ENCODE measurements at places on chromosomes 4 and X. TPM values are rescaled to one million over a fixed set of nuclear protein-coding genes. Genes with fewer than 3 reads are reported as not detected.

DNA sequence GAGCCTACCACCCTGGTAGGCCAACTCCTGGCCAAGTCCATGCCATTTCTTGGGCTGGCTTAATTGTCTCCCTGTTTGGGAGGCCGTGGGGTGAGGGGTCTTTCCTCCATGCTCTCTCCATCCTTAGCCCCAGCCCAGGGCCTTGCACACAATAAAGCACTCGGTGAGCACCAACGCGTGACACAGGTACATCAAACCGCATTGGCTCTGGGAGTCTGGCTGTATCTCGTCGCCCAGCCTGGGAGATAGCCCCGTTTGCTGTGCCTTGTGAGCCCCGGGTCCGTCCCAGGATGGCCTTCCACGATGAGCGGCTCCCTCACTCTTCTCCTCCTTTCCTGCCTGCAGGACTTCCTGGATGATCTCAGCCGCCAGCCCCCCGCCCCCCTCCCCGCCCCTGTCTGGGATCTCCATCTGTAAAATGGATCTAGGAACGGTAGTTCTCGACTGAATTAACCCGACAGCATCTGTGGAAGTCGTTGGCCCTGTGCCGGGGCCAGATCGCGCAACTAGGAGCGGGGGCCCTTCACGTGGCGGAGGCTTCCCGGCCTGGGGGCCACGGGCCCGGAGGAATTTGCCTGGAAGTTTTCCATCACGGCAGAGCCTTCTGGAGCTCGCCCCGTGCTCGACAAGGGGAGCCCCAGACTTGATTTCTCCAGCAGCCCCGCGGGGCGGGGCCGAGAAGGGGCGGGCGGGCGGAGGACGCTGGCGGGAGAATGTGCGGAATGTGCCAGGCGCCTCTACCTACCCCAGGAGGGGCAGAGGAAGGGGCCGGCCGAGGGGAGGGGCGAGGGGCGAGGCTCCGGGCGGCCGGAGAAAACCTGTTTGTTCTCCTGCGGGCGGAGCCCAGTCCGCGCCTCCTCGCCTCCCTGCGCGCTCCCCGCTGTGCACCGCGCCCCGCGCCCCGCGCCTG is at the start of gene ZNF185:
TSS of gene ZNF185 (plus strand) at position 846 of the 910 bp plus-strand sequence. CDS start 16,423 bp downstream, outside the sequence.
- H3K4me3 ChIP-seq, result peak within 1 kb of the TSS; percentile 52
- no peak within 1 kb of the TSS for H3K27ac ChIP-seq
- peaks cover 3% of the 10 kb centered on the region for H3K4me1 ChIP-seq
- peak; percentile 62 for DNase-seq
- peaks cover 25% of the 10 kb centered on the region for H3K27me3 ChIP-seq
- H3K36me3 ChIP-seq, result no peaks in the 10 kb centered on the region

The CFI gene
- total RNA-seq, result 0.24 TPM

The GYG2 gene
- total RNA-seq, result 107 TPM

DNA sequence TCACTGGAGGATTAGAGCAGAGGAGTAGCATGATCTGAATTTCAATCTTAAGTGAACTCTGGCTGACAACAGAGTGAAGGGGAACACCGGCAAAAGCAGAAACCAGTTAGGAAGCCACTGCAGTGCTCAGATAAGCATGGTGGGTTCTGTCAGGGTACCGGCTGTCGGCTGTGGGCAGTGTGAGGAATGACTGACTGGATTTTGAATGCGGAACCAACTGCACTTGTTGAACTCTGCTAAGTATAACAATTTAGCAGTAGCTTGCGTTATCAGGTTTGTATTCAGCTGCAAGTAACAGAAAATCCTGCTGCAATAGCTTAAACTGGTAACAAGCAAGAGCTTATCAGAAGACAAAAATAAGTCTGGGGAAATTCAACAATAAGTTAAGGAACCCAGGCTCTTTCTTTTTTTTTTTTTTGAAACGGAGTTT is 5.2 kb downstream of the HTT start:
- no peak overlapping the region for H3K4me3 ChIP-seq
- no peak for DNase-seq
- no peak overlapping the region for H3K27ac ChIP-seq
- H3K4me1 ChIP-seq, result peaks cover 20% of the 10 kb centered on the region
- H3K36me3 ChIP-seq, result peaks cover 7% of the 10 kb centered on the region

DNA sequence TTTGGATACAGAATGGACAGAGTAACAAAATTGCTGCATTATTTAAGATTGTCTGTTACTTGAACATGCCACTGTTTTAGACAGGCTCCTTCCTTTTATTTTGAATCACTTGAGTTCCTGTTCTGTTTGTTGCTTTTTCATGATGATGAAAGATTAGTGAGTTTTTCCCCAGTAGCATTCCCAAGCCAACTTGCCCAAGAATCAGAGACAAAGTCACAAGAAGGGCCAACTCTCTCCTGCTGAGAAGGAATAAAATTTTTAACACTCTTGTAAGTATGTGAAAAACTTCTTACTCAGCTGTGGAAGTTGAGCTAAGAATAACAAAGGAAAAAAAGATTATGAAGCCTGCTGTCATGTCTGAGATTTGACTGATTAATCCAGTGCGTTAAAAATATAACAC is 104.2 kb downstream of the KLHL8 start:
- H3K4me1 ChIP-seq, result peaks cover 18% of the 10 kb centered on the region
- no peaks in the 10 kb centered on the region for H3K27me3 ChIP-seq
- peaks cover 29% of the 10 kb centered on the region for H3K36me3 ChIP-seq
- H3K4me3 ChIP-seq, result no peak overlapping the region

Data from progenitor cell of endocrine pancreas (in vitro differentiated cells).